ENCODE measurements at places on chromosomes 2 and 18.

DNA sequence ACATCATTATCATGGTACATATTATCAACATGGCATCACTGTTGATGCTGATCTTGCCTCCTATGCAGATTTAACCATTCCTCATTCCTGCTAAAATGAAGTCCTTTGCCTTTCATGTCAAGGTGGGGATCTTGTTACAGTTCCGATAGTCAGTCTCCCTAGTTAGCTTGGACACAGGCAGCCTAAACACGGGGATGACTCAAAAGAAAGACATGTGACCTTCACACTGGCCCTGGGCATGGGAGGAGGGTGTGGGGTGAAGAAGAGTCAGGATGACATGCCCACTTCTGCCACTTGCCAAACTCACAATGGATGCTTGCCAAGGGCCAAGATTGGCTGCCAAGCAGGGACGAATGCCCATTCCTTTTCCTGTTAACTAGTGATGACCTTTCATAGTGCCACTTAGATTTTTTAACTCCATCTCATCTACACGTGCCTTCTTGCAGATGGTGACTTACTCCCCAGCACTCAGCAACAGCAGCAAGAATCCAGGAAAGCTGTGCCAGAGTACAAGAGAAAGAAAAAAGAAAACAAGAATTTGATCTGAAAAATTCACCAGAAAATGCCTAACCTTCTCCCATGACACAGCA is 13.9 kb upstream of the SLC1A4 start:
- DNase-seq = peak; percentile 88

- DNase-seq = no peak
Observed at GRCh38 chr2:165240916-165241315, 1.7 kb downstream of the SCN2A start.

DNA sequence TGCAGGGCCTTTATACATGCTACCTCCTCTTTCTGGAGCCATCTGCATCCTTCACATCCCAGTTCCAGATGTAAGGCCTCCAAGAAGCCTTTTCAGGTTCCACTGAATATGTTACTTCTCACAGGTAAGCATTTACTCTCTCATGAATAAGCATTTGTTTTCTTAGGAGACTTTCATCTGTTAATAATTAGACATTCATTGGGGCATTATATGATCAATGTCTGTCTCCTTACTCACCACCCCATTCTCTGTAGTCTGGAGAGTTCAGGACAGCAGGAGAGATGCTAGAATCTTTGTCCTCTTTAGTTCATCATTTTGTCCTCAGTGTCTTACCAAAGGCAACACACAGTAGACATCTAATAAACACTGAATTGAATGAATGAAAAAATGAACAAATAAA is 185.7 kb downstream of the NCKAP5 start:
- DNase-seq = no peak

DNA sequence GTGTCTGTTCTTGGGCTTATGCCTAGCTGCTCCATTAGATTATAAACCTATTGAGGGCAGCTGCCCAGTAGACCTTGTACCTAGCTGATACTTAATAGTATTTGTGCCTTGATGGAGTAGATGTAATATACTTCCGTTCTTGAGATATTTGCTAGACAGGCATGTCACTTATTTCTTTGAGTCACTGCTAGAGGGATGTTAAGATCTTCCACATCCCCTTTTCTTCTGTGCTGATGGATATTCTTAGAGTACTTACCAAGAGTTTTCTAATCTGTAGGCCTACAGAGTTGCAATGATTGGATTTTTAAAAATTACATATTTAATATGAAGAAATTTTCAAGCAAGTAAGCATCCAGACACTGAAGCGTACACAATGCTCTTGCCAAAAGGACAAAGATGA is 226.7 kb downstream of the TPGS2 start:
- DNase-seq = no peak

GRCh38 chr2:189097934-189098333 is 81.6 kb downstream of the COL5A2 start:
- DNase-seq = no peak

GRCh38 chr2:172693037-172693436 is 42.6 kb upstream of the RAPGEF4 start:
- DNase-seq = peak; percentile 28

- DNase-seq = no peak
Observed at GRCh38 chr2:176745543-176746200, 466.9 kb upstream of the HNRNPA3 start.

- no peak for DNase-seq
Observed at GRCh38 chr2:20410556-20411277, 36.2 kb upstream of the RHOB start.

DNA sequence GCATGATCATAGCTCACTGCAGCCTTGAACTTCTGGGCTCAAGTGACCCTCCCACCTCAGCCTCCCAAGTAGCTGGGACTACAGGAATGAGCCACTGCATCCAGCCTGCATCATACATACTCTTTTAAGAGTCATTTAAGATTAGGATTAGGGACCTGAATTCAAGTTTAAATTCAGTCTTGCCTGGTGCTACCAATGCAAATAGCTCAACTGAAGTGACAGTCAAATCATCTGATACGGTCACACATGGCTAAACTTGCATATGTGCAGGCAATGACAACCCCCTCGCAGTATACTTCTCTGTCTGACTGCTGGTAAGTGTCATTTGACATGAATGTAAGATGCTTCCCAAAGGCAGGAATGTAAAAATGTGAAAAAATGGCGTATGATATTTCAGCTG is 31.8 kb upstream of the TMEM131 start:
- no peak for DNase-seq

GRCh38 chr2:145028101-145028920 is 508.4 kb upstream of the ZEB2 start:
- no peak for DNase-seq

- DNase-seq = no peak
Observed at GRCh38 chr18:79899609-79900445, 51.6 kb downstream of the SLC66A2 start.

GRCh38 chr2:64186699-64187605 is 42.7 kb upstream of the PELI1 start:
- peak; percentile 5 for DNase-seq

- no peak for DNase-seq
Observed at GRCh38 chr2:117949806-117950205, 64.1 kb downstream of the CCDC93 start.

DNA sequence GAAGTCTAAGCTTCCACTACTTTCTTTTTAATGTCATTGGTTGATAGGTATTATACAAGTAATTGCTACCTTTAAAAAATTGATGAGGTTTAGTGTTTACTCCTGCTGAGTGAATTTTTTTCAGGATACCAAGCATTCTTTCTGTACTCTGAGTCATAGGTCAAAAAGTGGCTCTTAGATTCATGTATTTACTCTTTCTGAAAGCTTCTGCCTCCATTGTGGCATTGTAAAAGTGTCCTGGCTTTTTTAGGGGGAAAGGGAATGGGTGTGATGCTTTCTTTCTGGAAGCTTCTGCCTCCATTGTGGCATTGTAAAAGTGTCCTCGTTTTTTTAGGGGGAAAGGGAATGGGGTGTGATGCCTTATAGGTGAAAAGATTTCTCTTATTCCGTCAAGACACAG is 286.5 kb downstream of the LPIN1 start:
- DNase-seq = no peak

GRCh38 chr2:203804764-203805485 is 62.6 kb upstream of the CTLA4 start:
- no peak for DNase-seq

DNA sequence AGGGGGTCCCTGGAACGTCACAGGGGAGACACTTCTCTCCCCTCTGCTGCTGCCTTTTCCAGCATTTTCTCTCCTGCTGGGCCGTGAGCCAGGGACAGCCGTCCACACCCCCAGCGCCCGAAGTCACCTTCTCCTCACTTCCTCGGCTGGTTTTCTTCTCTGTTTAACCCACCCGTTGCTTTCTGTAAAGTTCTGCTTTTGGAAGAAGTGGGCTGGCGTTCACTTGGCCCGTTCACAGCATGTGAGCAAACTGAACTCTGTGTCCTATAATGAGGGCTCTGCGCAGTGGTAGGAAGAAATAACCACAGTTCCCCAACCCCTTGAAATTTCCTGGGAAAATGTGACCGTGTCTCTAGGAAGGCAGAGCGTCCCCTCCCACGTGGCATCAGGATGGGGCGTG is 187.0 kb upstream of the HDAC4 start:
- DNase-seq = no peak

DNA sequence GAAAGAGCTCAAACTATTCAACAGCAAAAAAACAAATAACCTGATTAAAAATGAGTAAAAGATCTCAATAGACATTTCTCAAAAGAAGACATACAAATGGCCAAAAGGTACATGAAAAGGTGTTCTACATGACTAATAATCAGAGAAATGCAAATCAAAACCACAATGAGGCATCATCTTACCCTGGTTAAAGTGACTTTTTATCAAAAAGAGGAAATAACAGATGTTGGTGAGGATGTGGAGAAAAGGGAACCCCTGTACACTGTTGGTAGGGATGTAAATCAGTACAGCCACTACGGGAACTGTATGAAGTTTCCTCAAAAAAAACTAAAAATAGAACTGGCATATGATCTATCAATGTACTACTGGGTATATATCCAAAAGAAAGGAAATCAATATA is 39.8 kb upstream of the TMEM163 start:
- DNase-seq = no peak

DNA sequence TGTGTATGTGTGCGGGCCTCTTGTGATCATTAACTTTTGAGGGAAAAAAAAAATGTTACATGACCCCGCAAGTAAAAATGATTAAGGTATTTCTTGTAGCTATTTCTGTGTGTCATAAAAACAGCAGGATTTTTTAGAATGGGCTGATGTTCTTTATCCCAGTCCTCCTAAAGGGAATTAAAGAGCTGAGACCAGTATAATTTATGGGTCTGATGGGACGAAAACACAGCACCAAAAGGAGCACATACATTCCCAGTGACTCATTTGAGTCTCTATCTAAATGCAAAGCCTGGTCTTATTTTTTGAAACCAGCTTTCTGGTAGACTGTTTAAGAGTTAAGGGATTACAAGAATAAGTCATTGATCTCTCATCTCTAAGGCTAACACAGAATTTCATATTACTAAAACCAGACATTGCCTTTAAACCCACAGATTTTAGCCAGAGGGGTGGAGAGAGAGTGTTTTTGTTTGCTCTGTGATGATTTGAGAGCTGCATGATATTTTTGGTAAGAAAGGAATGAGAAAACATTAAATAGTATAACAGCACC is 342.3 kb upstream of the EPHA4 start:
- no peak for DNase-seq

GRCh38 chr2:68907232-68907919 is 36.2 kb upstream of the BMP10 start:
- DNase-seq = no peak

DNA sequence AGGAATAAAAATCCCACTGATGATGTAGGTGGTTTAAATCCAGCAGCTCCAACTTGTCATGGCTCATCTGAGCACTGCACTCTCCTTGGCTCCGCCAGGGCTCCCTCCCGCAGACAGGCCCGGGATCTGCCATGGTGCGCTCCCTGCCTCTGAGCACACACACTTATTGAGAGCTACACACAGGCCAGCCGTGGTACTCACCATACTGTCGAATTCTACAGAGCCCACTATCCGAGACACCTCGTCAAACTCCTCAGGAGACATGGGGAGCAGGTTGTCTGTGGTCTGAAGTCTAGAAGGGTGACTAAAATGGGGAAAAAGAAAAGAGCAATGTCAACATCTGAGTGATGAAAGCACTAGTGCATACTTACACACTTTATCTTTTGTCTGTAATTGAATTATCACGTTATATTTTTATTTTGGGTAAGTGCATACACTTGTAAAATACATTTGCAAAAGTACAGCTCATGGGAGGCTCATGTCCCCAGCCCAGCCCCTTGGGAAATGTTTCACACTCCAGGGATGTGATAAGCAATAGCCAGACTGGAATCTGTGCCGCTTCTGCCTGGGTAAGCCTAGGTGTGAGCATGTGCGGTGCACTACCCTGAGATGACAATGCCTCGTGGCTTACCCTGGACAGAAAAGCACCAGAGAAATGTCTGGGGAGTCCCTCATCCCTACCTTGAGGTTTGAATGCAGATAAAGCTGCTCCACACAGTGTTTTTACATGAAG is 39.2 kb downstream of the STAT1 start:
- no peak for DNase-seq

- no peak for DNase-seq
Observed at GRCh38 chr2:126703311-126703710, 47.4 kb downstream of the GYPC start.

DNA sequence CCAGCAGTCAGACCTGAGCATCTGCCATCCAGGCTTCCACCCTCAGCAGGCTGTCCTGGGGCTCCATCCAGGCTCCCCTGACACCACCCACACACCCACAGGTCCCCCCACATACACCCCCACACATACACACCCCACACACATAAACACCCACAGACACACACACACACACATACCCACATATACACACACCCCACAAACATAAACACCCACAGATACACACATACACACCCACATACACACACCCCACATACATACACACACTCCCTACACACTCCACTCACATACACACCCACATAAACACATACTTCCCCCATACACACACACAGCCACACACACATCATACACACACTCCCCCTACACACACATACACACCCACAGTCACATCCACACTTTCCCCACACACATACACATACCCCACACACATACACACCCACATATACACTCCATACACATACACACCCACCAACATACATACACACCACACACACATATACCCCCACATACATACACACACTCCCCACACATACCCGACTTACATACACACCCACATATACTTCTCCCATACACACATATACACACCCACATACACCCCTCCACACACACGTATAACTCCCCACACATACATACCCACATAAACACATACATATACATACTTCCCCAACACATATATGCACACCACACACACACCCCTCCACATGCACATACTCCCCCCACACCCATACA is 183.3 kb upstream of the ETAA1 start:
- no peak for DNase-seq

- no peak for DNase-seq
Observed at GRCh38 chr18:11268741-11269233, 119.4 kb upstream of the PIEZO2 start.

GRCh38 chr2:86134709-86135108 is 28.7 kb downstream of the PTCD3 start:
- no peak for DNase-seq

DNA sequence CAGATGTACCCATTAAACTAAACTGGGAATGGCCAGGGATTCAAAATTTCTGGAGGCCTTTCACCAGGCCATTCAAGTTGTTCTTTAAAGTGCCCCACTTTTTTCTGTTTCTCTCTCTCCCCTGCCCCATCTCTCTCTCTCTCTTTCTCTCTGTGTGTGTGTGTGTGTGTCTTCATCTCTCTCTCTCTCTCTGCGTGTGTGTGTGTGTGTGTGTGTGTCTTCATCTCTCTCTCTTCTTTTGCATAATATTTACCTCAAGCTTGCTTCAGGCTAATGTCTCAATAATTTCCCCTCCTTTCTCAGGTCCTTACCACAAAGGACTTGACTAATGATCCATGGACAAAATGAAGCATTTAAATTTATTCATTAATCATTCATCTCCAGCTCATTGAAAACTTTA is 164.2 kb upstream of the KLHL14 start:
- DNase-seq = no peak

DNA sequence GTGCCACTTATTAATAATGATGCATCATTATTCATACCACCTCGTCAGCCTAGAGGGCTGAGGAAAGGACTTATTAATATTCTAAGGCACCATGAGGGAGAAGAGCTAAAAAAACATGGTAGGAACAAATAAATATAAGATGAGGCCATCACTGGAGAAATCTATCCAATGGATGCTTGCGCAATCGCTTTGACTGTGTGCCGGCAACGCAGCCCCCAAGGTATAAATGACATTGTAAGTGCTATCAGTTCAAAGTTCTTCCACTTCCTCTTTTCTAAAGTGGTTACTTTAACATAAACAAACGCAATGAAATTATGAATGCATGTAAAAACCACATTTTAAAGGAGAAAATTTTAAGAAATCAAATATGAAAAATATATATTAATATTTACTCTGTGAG is 164.6 kb downstream of the EIPR1 start:
- DNase-seq = no peak

All from HepG2 (cell line).